ENCODE measurements at places on chromosomes 4 and X.

DNA sequence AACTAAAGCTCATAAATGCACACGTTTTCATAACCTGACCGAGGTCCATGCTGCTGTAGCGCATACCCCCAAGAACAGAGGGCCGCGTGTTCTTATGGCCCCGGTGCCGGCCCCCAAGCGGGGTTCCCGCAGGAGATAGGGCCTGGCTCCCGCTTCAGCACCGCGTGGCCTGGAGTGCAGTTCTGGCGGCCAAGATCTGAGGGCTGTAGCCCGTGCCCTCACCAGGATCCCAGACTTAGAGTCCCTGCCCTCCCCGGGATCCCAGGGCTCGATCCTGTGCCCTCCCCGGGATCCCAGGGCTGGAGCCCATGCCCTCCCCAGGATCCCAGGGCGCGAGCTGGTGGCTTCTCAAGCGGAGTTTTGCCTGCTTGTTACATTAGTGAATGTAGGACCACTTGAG, 1.0 kb upstream of the GRPEL1 start:
- DNase-seq = no peak

GRCh38 chr4:88268913-88269312, 15.4 kb downstream of the PPM1K start:
- no peak for DNase-seq

DNA sequence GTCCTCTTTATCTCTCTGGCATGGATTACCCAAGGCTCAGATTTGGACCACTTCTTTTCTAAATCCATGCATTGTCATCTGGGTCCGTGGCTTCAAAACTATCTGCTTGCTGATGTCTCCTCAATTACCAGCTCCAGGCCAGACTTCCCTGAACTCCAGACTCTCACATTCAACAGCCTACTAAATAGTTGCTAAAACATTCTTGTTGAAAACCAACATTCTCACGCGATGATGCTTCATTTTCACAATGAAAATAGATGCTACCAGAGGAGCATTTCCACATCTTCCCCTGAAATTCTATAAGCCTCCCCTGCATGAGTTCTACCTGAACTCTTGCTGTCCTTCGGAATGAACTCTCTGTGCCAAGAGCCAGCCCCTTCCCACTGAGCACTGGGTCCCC, 5.2 kb upstream of the TLR6 start:
- DNase-seq = no peak

DNA sequence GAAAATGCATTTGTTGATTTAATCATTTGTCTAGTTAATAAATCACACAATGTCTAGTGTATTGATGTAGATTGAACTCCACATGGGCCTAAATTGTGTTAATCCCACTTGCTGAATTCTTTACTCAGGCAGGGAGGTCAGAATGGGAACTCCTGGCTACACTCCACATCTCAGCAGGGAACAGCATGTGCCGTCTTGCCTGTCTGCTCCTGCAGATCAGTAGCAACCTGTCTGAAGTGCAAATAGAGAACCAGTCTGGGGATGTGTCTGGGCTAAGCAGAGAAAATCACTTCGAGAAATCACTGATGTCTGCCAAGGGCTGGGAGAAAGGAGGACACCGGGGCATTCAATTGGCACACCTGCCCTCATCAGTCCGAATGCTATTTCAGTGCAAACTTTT, 16.5 kb upstream of the MXRA5 start:
- no peak for DNase-seq

DNA sequence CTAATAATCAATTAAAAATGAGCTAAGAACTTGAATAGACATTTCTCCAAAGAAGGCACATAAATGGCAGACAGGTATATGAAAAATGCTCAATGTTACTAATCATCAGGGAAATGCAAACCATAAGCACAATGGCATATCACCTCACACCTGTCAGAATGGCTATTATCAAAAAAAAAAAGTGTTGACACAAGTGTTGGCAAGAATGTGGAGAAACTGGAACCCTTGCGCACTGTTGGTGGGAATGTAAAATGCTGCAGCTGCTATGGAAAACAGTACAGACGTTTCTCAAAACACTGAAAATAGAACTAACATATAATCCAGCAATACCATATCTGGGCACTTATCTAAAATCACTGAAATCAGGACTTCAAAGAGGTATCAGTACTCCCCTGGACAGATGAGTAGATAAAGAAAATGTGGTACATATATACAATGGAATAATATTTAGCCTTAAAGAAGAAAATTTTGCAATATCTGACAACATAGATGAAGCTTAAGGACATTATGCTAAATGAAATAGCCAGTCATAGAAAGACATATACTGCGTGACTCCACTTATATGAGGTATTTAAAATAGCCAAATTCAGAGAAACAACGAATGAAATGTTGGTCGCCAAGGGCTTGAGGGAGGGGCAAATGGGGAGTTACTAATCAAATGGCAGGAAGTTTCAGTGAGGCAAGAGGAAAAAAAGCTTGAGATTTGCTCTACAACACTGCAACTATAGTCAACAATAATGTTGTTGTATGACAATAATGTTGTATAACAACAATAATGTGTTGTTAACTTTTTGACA, 175.5 kb downstream of the WDFY3 start:
- DNase-seq = no peak

DNA sequence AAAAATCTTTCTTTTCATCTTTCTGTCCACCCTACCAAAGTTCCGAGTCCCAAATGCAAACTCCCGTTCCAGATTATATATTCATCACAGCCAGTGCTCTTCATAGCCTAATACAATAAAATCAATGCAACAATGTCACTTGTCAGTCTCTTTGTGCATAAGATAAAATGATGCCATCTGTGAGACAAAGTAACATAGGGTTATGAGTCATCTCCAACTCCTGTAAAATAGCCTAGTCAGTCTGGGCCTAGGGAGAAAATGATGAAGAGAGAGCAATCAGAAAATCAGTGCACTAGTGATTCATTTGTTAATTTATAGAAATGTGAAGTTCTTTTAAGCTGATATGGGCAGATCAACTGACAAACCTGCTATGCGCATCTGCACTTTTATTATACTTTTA, 689.1 kb upstream of the DIAPH2 start:
- DNase-seq = no peak

GRCh38 chr4:37599092-37599790, 86.9 kb downstream of the RELL1 start:
- DNase-seq = no peak

GRCh38 chrX:133550665-133551485, 135.6 kb upstream of the GPC4 start:
- no peak for DNase-seq

DNA sequence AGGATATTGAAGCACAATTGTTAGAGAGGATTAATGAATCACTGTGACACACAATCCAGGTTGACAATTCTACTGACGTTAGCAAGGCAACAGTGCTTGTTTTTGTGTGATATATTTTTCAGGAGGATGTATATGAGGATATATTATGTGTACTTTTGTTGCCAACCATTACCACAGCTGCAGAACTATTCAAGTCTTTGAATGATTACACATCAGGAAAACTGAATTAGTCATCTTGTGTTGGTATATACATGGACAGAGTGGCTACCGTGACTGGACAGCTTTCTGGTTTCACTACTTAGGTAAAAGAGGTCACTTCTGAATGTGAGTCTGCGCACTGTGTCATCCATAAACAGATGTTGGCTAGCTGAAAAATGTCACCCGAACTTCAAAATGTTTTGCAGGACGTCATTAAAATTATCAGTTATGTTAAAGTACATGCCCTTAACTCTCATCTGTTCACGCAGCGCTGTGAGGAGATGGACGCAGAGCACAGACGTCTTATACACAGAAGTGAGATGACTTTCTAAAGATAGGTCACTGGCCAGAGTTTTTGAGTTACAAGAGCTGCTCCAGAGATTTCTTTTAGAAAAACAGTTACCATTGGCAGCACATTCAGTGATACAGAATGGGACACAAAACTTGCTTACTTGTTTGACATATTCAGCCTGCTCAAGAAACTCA, 69.0 kb downstream of the MRPL1 start:
- no peak for DNase-seq

GRCh38 chr4:95549246-95550114, 707 bp upstream of the UNC5C start:
- DNase-seq = peak; percentile 81

DNA sequence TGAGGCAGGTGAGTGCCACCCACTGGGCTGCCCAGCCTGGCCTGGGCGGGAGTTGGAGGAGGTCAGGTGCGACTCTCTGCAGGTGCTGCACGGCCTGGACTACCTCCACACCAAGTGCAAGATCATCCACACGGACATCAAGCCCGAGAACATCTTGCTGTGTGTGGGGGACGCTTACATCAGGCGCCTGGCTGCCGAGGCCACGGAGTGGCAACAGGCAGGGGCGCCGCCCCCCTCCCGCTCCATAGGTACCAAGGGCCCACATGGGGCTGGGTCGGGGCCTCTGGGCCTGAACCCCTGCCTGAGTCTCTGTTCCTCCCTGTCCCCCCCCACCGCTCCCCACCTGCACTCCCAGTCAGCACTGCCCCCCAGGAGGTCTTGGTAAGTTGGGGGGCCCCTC, 2.0 kb downstream of the SRPK3 start:
- no peak for DNase-seq

- DNase-seq = no peak
Observed at GRCh38 chr4:178198691-178199090, 756.5 kb upstream of the AGA start.

GRCh38 chr4:40515037-40515397, 114.6 kb downstream of the RBM47 start:
- no peak for DNase-seq

- DNase-seq = peak; percentile 45
Observed at GRCh38 chr4:153318696-153319320, 25.7 kb upstream of the MND1 start.

DNA sequence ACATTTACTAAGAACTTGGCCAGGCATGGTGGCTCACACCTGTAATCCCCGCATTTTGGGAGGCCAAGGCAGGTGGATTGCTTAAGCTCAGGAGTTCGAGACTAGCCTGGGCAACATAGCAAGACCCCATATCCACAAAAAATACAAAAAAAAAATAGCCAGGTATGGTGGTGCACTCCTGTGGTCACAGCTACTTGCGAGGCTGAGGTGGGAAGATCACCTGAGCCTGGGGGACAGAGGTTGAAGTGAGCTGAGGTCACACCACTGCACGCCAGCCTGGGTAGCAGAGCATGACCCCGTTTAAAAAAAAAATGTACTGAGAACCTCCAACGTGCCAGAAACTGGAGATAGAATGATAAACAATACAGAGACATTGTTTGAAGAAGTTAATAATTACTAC, 8.0 kb downstream of the OPRPN start:
- no peak for DNase-seq

DNA sequence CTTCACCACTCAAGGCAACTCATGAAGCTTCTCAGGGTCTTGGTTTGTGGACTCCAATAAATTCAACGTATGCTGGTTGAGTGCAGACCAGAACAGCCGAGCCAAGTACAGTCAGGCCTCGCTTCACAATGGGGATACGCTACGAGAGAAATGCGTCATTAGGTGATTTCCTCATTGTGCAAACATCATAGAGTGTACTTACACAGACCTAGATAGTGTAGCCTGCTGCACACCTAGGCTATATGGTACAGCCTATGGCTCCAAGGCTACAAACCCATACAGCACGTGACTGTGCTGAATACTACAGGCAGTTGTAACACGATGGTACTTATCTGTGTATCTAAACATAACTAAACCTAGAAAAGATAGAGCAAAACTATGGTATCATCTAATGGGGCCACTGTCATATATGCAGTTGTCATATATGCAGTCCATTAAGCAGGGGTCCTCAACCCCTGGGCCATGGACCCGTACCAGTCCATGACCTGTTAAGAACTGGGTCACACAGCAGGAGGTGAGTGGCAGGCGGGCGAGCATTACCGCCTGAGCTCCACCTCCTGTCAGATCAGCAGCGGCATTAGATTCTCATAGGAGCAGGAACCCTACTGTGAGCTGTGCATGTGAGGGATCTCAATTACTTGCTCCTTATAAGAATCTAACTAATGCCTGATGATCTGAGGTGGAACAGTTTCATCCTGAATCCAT, 31.5 kb downstream of the RTL5 start:
- DNase-seq = peak; percentile 25

- DNase-seq = no peak
Observed at GRCh38 chrX:152872522-152872921, 25.3 kb upstream of the ZNF185 start.

DNA sequence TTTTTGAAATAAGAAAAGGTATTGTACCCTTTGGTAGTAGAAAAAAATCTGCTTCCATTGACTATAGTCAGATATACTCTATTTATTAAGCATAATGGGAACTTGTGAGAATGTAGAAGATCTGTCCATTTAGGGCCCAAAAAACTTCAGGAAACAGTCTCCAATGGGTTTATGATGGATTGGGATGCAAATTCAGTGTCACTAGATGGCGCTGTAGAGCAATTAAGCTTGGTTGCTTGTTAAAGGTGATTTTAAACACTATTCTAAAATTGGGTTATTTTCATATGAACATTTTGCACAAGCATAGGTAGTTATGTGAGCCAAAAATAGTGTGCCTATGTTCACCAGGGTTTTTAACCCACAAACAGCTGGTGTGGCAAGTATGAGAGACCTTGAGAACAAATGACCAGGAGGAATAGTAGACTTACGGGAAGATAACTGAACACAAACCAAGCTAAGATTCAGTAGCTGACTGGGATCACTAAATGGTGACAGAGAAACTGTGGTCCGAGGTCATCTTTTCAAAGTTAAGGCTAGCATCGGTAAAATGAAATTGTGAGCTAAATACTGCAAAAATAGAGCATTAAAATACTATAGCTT, 80.3 kb upstream of the LSM6 start:
- peak; percentile 79 for DNase-seq

- DNase-seq = no peak
Observed at GRCh38 chrX:136752346-136752745, 28.4 kb downstream of the ARHGEF6 start.

GRCh38 chrX:77447653-77448569, 722 bp downstream of the FGF16 start:
- no peak for DNase-seq

DNA sequence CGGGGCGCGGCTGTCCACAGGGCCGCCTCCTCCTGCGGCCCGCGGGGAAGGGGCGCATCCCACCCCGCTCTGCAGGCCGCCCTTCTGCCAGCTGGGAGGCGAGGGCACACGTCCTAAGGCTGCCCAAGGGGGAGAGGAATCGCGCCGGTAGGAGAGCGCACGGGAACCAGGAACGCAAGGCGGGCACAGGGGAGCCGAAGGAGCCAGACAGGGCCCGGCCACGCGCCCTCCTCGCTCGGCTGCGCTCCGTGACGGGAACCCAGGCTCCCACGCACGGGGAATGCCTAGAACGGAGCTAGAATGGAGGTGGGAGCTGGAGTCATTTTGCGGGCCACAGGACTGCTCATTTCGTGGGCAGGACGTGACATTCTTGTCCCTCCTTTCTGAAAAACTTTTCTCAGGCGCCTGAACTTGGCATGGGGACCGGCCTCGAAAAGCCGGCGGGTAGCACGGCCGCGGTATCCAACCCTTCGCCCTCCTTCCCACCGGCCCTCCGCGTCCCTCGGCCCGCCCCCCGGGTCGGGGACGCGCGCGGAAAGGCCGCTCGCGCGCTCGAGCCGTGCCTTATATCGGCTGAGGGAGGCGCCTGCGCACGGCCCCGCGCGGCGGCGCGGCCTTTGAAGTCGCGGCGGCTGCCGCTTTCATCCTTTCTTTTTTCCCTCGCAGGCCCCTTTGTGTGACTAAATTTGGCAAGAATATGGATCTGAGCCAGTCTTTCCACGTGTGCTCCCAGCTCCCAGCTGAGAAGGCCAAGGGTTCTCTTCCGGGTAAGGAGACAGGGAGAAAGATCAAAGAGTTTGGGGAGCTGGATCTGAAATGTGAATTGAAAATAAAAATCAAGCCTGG, 4.2 kb upstream of the LEF1 start:
- peak; percentile 83 for DNase-seq

GRCh38 chrX:151765026-151765425, 30.5 kb downstream of the CNGA2 start:
- DNase-seq = no peak

GRCh38 chr4:66777097-66777496, 768.2 kb downstream of the CENPC start:
- no peak for DNase-seq
